ENCODE measurements at places on chromosomes 3 and 15. TPM values are rescaled to one million over a fixed set of nuclear protein-coding genes. Genes with fewer than 3 reads are reported as not detected.

GRCh38 chr3:6518709-6519345, 342.1 kb upstream of the GRM7 start:
- no peaks in the 10 kb centered on the region for H3K36me3 ChIP-seq
- no peaks in the 10 kb centered on the region for H3K4me1 ChIP-seq
- no peak for DNase-seq

GRCh38 chr3:30221619-30222018, 384.8 kb upstream of the TGFBR2 start:
- no peak for DNase-seq
- no peak overlapping the region for H3K27ac ChIP-seq
- no peaks in the 10 kb centered on the region for H3K27me3 ChIP-seq

Gene SH2D7
- not detected for total RNA-seq

Gene TIGIT
- total RNA-seq, result 0.29 TPM

Gene CHCHD4
- total RNA-seq, result 15.1 TPM

DNA sequence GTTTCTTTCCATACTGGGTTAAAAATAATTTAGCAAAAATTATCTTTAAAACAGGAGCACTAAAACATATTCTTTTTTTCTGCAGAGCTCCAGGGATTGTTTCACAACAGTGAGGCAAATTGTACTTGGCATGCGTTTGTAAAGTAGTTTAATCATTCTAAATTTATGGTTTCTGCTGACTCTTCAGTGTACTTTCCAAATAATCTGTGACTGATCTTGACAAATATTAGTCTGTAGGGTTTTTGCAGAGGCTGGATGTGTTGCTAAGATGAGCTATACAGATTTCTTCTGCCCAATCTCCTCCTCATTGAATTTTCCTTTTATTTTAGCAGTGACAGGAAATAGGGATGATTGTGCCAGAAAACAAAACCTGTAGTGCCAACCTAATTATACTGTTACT, 328.0 kb upstream of the MANF start:
- H3K27ac ChIP-seq, result no peak overlapping the region
- H3K4me3 ChIP-seq, result no peak overlapping the region
- H3K4me1 ChIP-seq, result no peaks in the 10 kb centered on the region
- DNase-seq, result no peak
- no peaks in the 10 kb centered on the region for H3K36me3 ChIP-seq
- no peaks in the 10 kb centered on the region for H3K27me3 ChIP-seq

DNA sequence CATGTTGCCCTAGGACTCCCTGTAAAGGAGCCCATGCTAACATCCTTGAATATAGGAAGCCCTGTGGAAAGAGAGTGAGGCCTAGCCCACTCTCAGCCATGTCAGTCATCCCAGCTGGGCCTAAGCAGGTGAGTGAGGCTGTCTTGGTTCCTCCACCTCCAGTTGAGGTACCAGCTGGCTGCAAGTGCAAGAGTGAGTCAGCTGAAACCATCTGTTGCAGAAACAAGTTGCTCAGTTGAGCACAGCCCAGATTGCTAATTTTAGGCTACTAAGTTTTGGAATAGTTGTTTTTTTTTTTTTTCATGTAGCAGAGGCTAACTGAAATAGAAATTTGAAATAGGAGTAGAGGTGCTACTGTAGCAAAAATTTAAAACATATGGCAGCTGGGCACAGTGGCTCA, 43.7 kb upstream of the ADPGK start:
- no peak overlapping the region for H3K27ac ChIP-seq
- no peaks in the 10 kb centered on the region for H3K4me1 ChIP-seq
- no peaks in the 10 kb centered on the region for H3K36me3 ChIP-seq
- no peaks in the 10 kb centered on the region for H3K27me3 ChIP-seq

DNA sequence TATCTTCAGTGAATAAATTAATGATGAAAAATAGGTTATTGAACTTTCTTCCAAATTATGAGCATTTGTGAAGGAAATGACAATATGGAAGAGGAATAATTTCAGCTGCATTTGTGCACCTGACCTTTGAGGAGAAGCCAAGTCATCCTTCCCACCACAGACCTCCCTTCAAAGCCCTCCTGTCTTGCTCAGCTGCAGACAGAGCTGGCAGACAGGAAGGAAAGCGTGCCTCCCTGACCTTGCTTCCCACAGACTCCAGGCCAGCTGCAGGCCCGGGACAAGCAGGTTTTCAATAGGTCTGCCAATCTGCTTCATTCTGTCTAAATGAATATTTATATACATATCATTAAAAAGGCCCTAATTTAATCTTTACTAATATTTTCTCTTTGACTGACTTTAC, 152.9 kb upstream of the RBMS3 start:
- H3K4me3 ChIP-seq, result no peak overlapping the region
- no peaks in the 10 kb centered on the region for H3K36me3 ChIP-seq
- no peak for DNase-seq
- no peaks in the 10 kb centered on the region for H3K27me3 ChIP-seq
- H3K4me1 ChIP-seq, result no peaks in the 10 kb centered on the region

DNA sequence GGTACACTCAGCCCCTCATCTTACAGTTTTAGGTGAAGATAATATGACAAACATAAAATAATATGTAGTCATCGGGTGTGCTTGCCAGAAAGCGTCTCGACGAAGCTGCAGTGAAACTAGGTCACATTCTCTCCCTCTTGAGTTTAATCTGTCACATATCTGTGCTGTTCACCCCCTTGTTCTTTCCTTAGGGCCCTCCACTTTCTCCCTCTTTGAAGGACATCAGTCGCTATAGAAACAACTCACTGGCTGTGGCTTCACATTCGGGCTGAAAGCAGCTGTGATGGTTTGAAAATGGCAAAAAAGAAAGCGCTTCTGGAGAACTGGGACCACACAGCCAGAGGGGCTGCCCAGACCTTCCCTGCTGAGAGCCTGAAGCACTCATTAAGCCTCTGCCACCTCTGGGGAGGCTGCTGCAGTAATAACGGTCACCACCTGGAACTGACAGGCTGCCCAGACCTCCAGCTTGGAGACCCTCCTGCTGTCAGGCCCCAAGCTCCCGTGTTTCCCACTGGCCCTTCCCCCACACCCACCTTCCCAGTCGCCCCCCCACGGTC, 50.3 kb downstream of the ABTB1 start:
- no peaks in the 10 kb centered on the region for H3K36me3 ChIP-seq
- DNase-seq, result no peak
- no peak overlapping the region for H3K4me3 ChIP-seq
- no peaks in the 10 kb centered on the region for H3K4me1 ChIP-seq
- no peak overlapping the region for H3K27ac ChIP-seq
- no peaks in the 10 kb centered on the region for H3K27me3 ChIP-seq

Measured in breast epithelium (tissue), 4 donors.